ENCODE measurements at places on chromosomes 12 and 14. TPM values are rescaled to one million over a fixed set of nuclear protein-coding genes. Genes with fewer than 3 reads are reported as not detected.

Gene LRFN5
- total RNA-seq, result 197 TPM

Gene CEP290
- total RNA-seq, result 16.2 TPM

Gene TTC9
- total RNA-seq, result 6.1 TPM

Gene SLC7A7
- total RNA-seq, result 7.4 TPM

Gene GPR132
- 9.1 TPM for total RNA-seq

Gene KLRK1
- total RNA-seq, result 12.8 TPM

Gene PLEK2
- 4.4 TPM for total RNA-seq

Gene CYP46A1
- 1.2 TPM for total RNA-seq

Gene TAS2R20
- 4.7 TPM for total RNA-seq

Gene OR10P1
- not detected for total RNA-seq

Gene OLR1
- not detected for total RNA-seq

Gene ASIC1
- total RNA-seq, result 2.9 TPM

Gene LRRC10
- total RNA-seq, result not detected

Gene FRS2
- total RNA-seq, result 44.0 TPM

Gene CLEC1B
- total RNA-seq, result not detected

Gene HNRNPA1
- 521 TPM for total RNA-seq

Gene AMDHD1
- 0.49 TPM for total RNA-seq

Gene MORN3
- not detected for total RNA-seq

Gene KRT85
- not detected for total RNA-seq

Gene GPRC5D
- total RNA-seq, result not detected

Gene CFAP54
- total RNA-seq, result 1.7 TPM

Gene FAM90A1
- not detected for total RNA-seq

Gene SRGAP1
- 7.4 TPM for total RNA-seq

Gene APOF
- not detected for total RNA-seq

Gene DPY19L2
- 9.6 TPM for total RNA-seq

Gene CHGA
- 5.4 TPM for total RNA-seq

Gene ADAM20
- total RNA-seq, result 1.2 TPM
